ENCODE measurements at places on chromosomes 7 and 10.

GRCh38 chr10:75762431-75762802, 331.0 kb downstream of the LRMDA start:
- no peak for DNase-seq

- DNase-seq = no peak
These were observed 1.2 kb downstream of the BTRC start for GRCh38 chr10:101355072-101355706.

DNA sequence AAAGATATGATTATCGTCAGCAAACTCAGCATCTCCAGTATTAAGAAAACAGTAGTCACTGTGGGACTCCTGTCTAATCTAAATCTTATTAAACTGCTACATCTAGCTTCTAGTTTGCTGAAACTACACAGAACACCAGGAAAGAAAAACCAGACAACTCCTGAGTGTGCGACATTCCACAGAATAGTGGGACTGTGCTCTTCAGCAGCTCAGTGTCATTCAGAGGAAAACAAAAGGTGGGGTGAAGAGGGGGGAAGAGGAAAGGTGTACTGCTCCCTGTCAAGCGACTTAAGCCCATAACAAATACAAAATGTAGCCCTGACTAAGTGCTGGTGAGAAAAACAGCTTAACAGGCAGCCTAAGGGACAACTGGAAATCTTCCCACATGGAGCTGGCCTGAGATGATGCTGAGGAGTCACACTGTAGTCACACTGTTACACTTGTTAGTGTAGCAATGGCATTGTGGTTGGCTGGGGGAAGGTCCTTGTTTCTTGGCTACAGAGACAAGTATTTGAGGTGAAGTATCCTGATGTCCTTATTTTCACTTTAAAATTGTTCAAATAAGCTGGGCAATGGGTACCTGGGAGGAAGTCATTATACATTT, 135.5 kb downstream of the USP6NL start:
- no peak for DNase-seq

DNA sequence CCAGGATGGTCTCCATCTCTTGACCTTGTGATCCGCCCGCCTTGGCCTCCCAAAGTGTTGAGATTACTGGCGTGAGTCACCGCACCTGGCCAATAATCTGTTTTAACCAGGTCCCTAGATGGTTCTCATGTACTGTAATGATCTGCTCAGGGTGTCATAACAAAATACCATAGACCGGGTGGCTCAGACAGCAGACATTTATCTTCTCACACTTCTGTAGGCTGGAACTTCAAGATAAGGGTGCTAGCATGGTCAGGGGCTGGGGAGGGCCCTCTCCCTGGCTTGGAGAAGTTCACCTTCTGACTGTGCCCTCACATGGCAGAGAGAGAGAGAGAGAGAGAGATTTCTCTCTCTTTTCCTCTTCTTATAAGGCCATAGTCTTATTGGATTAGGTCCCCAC, 279.4 kb upstream of the LYZL1 start:
- DNase-seq = no peak

DNA sequence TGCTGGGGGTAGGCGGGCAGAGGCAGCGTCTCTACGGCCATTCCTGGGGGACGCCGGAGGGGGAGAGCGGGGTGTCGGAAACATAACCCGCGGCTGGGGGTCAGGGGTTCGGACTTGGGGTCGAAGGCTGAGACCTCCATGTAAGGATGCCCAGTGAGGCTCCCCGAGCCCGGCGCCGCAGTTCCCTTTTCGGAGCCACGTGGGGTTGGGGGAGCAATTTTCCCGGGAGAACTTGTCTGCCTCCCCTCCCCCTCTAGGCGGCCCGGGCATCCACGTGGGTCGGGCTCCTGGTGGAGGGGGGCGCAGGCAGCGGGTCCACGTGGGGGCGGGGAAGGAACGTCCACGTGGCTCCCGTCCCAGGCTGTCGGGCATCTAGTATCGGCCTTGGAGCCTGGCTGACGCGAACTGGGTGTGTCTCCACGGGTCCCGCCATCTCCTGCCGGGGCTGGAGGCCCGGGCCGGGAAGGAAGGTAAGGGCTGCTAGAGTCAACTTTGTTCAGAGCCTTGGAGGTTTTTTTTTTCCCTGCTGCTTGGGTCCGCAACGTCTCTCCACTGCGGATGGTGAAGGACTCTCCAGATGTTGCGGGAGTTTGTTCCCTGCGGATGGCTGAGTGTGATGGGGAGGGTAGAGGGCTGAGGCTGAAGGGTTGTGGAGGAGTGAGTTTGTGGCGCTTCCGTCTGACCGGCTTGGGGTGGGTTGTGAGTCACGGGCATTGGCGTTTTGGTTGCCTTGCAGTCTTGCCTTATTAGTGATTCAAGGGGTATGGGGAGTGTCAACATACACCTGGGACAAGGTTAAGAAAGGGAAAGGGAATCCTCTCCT, 744 bp downstream of the PPRC1 start:
- no peak for DNase-seq

GRCh38 chr10:94066411-94066810, 72.7 kb downstream of the PLCE1 start:
- DNase-seq = no peak

DNA sequence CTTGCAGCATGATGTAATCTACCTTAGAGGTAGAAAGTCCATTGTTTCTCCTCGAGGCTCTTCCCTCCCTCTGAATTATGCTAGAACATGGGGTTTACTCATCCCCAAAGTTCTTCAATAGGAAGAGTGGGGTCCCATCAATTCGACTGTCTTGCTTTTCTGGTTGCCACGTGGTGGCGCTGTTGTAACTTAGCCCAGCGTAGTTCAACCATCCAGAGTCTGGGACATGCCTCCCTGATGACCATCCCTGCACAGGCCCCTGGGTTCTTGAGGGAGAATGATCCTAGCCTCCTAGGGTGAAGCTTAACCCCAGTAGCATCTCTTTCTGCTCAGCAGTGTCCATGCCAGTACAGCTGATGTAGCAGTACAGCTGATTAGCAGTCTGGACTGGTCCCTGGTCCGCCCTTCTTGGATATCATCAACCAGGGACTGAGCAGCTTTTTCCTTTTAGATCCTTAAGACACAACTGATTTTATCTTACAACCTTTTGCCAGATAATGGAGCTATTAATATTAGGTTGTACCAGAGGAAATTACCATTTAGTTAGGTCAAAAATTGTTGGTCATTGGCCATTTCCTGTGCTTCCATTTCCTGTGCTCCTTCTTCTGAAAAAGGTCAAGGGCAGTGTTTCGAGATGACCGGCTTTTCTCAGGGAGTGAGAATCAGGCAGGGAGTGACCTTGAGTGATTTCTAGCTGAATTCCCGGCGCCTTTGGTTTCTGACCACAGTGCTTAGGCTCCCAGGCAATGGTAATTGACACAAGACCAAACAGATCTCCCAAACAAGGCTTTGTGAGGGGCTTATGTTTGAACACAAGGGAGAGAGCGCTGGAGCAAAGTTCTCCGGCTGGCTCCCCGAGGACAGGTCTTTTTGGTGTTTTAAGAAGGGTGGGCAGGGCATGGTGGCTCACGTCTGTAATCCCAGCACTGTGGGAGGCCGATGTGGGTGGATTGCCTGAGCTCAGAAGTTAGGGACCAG, 65.4 kb downstream of the TACC2 start:
- no peak for DNase-seq

GRCh38 chr10:100693821-100694220, 51.6 kb upstream of the PAX2 start:
- DNase-seq = no peak

GRCh38 chr7:32005577-32005976, 64.6 kb downstream of the PDE1C start:
- DNase-seq = no peak

DNA sequence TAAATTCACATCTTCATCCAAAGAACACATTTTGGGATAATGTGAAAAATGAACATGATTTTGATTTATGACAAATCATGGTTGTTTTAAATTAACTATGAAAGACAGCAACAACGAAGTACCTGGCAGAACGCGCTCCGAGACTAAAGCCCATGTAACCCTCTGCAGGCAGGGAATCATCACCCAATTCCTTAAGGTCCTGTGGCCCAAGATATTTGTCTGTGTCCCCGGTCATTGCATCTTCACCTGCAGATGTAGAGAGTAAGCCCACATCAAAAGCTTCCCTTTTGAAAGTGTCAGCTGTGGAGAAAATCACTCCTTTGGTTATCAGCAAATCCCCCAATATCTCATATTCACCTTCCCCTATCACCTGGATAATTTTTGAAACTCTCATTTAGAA, 232.5 kb upstream of the CCDC6 start:
- DNase-seq = no peak

DNA sequence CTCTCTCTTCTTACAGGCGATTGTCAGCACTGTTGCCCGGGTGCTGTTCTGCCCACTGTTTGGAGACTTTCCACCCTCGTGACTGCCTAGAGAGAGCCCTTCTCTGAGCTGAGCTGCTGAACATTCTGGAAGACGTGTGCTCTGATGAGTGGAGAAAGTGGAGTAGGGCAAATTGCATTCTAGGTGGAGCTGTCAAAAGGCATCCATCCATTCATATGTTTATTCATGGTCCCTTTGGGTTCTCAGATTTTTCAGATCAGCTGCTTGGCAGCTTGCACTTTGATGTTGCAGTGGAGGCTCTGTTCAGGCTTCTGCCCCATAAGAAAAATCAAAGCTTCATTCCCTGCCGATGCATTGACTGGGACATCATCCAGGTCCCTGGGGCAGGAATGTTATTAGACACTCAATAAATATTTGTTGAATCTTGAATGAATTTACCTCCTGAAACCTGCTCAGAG, 120.7 kb upstream of the EEPD1 start:
- DNase-seq = no peak

DNA sequence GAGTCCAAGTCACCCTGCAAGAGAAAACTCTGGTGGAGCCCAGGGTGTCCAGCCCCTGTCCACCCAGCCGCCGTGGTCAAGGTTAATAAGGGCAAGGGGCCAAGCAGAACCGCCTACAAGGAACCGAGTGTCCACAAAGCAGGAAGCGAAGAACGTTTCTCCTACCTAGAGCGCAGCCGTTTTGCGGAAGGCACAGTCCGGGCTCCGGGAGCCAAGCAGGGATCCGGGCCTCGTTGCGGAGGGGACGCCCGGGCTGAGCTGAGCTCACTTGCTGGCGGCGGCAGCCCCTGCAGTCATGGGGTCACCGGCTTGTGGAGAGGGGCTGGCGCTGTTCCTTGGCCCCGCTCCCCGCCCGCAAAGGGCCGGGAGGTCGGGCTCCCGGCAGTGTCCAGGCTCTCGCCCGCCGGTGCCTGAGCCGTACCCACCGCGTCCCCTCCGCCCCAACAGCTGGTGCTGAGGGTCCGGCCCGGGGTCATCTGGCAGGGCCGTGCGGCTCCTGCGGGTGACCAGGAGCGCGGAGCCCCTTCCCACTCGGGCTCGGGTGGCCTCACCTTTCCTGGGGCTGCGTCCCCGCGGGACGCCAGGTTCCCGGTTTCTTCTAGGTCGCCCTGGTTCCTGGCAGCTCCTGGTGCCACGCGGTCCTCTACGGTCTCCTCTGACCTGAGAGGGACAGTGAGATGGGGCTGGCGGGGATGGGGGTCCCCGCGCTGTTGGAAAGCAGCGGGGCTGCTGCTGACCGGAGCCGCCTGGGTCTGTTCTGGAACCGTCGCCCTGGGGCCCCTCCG, 14.0 kb upstream of the ZNF273 start:
- DNase-seq = no peak

DNA sequence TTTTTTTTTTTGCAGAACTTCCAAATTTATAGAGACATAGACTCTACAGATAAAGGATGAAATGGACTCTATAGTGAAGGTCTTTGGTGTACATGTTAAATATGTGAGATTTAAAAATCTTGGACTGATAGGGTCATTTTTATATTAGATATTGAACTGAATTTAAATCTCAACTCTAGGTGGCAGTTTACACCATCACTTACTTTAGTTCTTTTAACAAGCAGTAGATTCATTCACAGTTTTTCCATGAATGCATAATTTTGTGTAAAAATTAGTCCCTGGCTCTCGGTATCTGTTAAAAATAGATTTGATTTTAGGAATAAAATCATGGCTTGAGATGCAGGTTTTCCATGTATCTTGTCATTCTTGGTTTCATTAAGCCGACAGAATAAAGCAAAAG, 31.1 kb upstream of the SNX13 start:
- no peak for DNase-seq

Measured in AG09309 (cell line).